ENCODE measurements at places on chromosomes 16 and 17.

DNA sequence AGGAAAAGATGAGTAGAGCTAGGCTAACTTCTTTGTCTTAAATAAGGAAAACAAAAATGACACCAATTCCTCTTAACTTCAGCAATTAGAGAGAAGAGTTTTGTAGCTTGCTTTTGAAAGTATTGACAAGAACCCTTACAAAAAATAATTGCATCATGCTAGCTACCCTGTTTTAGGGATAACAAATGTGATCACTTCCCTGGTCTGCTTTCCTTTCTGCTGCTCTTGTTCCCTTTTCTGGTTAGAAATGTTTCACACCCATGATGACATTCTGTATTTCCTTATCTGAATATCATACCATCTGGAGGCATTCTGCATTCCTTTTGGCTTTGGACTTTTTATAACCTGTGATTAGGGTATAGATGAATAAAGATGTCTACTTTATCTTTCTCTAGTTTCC lies 9.9 kb upstream of the SMIM36 start:
- no peak for DNase-seq

- no peak for DNase-seq
These were observed 454.3 kb upstream of the EEF2KMT start for GRCh38 chr16:5551909-5552308.

DNA sequence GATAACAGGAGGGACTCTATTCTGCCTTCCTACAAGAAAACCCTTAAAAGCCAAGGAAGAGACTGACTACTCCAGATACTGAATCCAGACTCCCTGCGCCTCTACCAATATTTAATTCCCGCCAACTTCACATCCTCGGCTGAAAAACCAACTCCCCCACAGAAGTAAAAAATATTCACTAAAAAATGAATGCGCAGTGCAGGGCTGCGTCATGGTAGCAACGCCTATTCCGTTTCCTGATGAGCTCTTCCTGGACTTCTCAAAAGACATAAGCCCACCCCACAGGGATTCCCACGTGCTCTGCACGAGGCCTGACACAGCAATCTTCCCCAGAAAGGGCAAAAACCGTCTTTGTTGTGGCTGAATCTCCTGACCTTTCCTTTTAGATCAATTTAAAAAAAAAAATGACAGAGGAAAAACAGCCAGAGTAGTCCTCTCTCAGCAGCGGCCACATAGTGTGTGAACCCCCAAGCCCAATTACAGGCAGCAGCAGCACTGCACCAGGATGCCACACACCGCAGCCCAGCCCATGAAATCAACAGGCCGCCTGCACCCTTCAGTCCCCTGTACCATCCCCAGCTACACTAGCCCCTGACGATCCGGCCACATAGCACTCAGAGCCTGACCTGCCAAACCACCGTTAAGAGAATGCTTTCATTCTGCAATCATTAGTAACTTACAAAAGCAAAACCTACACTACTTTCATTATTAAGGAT lies 23.9 kb downstream of the KLHDC4 start:
- DNase-seq: no peak

- DNase-seq: no peak
These were observed 23.4 kb upstream of the SEC14L1 start for GRCh38 chr17:77117415-77117814.

DNA sequence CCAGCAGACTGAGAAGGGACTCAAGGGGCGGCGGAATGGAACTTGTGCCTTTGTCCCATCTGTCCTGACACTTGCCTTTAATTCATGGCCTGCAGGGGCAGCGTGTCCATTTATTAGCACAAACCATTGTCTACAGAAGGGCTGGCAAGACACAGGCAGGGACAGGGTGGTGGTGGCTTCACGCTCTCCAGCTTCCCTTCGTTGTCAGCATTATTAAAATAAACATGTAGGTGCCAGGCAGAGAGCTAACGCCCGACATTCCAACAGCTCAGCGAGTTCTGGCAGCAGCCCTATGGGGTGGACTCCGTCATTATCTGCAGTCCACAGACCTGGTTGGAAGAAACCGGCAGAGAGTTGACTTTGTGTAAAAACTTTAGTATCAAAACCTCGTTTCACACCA lies 16.3 kb downstream of the DNAI2 start:
- no peak for DNase-seq
